Esophagus squamous epithelium (tissue), 5 donors: ENCODE measurements at places on chromosomes 12 and 14.

DNA sequence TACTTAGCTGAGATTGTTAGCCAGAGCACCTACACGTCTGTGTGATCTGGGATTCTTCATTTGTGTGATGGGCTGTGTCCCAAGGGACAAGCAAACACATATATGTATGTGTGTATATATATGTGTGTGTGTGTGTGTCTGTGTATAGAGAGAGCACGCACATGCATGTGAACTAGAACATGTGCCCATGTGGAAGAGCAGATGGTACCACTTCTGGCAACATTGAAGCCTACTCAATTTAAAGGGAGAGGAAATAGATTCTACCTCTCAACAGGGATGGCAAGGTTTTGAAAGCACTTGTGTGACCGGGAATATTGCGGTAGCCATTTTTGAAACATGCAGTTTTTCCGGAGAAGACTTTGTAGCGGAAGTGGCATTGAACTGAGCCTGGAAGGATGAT is 1.4 kb downstream of the TOMM20L start:
- DNase-seq: no peak

- DNase-seq: no peak
These were observed 289.7 kb downstream of the RAD51B start for GRCh38 chr14:68109132-68109900.

DNA sequence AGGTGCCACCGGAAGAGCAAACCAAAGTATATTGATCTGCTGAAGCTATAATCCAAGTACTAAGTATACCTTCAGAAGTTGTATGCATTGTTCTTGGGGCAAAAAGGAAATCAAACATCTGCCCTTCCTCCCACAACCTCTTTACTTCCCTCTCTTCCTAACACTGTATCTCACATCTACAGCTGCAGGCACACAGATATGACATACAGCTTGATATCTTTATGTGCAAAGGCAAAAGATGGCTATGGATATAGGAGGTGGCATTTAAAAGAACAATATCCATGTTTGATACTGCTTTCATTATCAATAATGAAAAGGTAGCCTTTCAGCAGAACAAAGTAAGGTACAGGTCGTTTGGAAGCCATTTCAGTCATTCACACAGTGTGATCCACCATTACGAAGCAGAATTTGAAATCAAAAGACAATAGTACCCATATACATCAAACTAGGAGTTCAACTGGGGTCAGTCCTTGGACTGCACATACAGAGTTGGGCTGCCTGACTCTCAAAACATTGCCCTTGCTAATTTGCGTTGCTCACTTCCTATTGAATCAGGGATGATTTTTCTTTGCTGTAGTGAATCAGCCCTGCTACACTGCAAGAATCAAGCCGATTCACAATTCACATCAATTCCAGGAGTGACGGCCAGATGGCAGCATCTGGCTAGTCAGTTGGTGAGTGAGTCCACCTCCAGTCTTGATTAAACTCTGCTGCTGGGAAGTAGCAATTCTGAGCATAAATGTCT is 8.9 kb downstream of the ANG start:
- DNase-seq: no peak

DNA sequence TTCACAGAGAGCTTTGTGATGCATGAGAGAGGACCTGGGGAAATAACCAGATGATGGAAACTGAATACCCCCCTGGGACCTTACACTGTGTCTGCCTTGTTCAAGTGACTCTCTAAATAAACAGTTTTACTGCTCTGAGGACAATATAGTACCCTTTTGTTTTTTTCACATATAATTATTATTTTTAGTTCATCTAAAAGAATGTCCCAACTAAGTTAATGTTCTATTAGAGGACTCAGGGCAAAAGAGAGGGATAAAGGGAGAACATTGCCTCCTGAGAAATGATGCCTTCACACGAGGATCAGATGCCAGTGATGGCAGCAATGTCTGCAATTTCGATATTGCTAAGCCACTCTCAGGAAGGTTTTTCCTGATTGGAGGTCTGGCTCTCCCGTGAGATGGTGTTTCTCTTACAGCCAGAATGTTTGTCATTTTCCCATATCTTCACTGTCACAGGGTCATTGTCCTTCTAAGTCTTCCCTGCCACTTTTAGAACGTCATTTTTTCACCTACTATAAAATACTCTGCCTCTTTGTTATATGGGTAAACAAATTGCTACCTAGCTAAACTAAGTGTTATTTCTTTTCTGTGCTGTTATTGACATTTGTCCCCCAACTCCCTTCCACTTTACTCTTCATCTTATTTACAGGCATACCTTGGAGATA is 201.6 kb downstream of the RAD51B start:
- no peak for DNase-seq

GRCh38 chr12:108479364-108480070 is 35.6 kb upstream of the FICD start:
- DNase-seq: no peak

- DNase-seq: no peak
These were observed 81.0 kb downstream of the ADGRD1 start for GRCh38 chr12:131034631-131035244.

DNA sequence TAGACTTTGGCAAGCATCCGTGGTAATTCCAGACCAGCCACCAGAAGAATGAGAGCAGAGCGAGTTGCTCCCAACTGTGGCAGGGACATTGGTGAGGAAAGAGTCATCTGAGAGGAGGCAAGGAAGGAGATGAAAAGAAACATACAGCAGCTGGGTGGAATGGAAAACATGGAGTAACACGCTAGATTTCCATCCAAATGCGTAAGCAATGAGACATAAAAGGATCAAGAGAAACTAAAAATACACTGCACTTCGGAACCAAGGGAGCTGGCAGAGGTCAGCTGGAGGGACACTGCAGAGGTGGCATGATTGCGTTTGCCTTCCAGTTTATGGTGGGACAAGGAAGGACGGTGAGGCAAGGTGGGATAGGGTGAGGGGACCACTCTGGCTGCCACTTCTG is 82.9 kb downstream of the DDX51 start:
- DNase-seq: no peak

- DNase-seq: no peak
These were observed 47.1 kb downstream of the IL31 start for GRCh38 chr12:122126713-122127597.

DNA sequence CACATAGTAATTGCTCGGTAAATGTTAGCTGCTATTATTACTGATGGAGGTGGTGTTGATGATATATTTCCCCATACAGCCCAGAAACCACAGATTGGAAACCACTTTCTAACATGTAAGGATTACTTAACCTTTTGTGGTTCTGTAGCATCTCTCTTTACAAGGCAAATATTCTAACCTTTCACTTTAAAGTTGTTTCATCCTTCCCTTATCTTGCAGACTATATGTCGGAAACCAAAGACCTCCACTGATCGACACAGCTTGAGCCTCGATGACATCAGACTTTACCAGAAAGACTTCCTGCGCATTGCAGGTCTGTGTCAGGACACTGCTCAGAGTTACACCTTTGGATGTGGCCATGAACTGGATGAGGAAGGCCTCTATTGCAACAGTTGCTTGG is 75.8 kb downstream of the FRMD6 start:
- DNase-seq: no peak

- no peak for DNase-seq
These were observed 9.5 kb upstream of the NR4A1 start for GRCh38 chr12:52041695-52042123.

- DNase-seq: no peak
These were observed 572 bp downstream of the RAN start for GRCh38 chr12:130872179-130873096.

GRCh38 chr14:63988579-63988978 is 135.8 kb downstream of the SYNE2 start:
- no peak for DNase-seq

DNA sequence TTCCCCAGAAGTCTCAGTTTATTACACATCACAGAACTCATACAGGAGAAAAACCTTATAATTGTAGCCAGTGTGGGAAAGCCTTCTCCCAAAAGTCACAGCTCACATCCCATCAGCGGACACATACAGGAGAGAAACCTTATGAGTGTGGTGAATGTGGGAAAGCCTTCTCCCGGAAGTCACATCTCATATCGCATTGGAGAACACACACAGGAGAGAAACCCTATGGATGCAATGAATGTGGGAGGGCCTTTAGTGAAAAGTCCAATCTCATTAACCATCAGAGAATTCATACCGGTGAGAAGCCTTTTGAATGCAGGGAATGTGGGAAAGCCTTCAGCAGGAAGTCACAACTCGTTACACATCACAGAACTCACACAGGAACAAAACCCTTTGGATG is 20.1 kb downstream of the ZNF84 start:
- DNase-seq: no peak

DNA sequence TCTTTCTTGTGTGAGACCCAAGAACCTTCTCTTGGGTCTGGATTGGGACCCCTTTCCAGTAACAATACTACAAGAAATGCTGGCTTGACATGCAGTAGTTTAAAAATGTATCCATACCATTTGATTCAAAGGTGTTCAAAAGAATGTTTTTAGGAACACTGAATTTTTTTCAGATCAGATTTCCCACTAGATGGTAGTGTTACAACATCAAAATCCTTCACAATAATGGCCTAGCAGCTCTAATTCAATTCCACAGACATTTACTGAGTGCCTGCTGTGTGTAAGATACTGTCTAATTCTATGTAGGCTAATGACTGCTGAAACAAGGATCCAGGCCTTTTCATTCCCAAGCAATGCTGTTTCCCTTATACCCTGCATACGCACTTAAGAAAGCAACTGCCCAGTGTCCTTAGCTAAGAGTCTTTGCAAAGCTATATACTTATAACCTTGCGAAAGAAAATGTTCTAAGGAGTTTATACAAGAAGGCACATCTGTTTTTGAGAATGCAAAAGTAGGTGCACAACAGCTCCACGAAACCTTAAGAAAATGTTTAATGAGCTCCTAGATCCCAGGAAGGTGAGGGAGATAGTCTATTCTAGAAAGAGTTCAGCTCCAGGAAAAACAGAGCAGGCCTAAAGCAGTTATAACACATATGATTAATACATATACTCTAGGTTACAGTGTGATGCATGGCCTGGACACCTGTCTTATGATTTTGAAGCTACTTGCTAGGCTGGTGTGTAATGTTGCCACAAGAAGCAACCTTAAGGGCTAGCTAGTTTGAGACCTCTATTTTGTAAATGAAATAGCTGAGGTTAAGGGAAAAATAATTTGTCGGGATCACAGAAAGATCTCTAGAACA is 50.9 kb upstream of the PKP2 start:
- no peak for DNase-seq

GRCh38 chr12:41466300-41466699 is 278.2 kb downstream of the PDZRN4 start:
- no peak for DNase-seq

DNA sequence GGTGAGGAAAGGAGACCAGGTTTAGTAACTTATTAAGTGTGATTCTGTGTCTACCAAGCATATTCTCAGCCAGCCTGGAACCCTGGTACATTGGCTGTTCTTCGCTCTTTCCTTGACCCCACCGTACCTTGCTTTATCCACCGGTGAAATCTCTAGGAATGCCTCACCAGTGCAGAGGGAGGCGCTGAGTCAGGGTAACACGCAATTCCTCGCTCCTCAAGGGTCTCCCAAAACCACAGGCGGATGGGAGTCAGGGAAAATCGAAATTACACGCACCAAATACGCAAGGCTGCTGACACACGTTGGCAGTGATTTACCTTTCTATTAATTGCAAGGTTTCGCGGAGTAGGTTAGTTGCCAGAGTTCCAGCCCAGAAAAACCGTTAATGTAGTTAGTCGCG is 845 bp downstream of the L3HYPDH start:
- DNase-seq: no peak

- DNase-seq: no peak
These were observed 916 bp upstream of the CHPT1 start for GRCh38 chr12:101696251-101697196.

- no peak for DNase-seq
These were observed 490.7 kb upstream of the FLRT2 start for GRCh38 chr14:85039353-85039626.

DNA sequence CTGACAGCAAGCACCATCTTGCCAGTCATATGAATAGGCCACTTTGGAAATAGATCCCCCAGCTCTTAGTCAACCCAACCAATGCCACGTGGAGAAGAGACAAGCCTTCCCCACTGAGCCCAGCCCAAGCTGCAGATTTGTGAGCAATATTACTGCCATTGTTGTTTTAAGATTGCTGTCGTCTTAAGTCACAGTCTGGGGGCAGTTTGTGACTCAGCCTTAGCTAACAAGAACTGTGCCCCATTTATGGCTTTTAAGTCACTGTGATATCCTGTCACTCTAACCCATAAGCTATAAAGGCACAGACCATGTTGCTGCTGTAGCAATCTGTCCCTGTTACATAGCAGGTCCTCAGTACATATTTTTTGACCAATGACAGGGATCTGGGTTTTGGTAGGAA is 464.2 kb downstream of the MED13L start:
- no peak for DNase-seq

DNA sequence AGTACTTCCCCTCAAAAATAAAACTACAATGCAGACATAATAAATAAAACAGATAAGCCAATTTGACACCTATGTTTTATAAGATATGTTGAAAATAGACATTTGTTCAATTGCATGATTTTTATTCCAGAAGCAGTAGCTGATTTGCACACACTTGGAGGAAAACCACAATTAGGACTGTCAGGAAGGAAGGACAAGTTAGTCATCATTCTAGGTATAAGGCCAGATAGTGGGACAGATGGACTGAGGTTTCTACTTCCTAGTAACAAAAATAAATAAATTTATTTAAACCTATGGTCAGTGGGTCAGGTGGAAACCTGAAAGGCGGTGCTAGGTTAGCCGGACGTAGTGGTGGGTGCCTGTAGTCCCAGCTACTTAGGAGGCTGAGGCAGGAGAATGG is 141.8 kb upstream of the RASSF8 start:
- DNase-seq: no peak

- no peak for DNase-seq
These were observed 659.5 kb downstream of the TMEM121 start for GRCh38 chr14:106185837-106186233.

GRCh38 chr12:22865822-22866221 is 240.9 kb downstream of the ETNK1 start:
- no peak for DNase-seq

GRCh38 chr12:25764409-25764808 is 194.1 kb upstream of the RASSF8 start:
- DNase-seq: no peak

DNA sequence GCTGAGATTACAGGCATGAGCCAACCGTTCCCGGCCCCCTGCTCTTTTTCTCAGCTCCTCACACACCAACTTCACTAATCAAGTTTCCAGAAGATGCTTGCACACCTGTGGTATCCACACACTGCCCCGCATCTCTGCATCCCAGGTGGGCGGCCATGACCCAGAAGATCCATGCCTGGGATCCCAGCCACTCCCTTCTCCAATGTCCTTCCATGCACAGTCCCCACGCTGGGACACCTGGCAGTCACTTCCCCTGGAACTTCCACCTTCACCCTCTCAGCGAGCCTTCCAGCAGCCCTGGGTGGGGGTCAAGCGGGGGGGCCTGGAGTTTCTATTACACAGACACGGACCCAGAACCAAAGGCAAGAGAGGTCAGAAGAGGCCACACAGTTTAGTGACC is 107.8 kb downstream of the CALM1 start:
- no peak for DNase-seq

- DNase-seq: no peak
These were observed 895 bp upstream of the ANKS1B start for GRCh38 chr12:99985631-99986030.

GRCh38 chr14:106222731-106223130 is 696.3 kb downstream of the TMEM121 start:
- DNase-seq: no peak
